ENCODE measurements at places on chromosomes 1 and 21.
A peak's percentile ranks its signal among the peaks of the same experiment; 100 is the strongest.

- DNase-seq = no peak
Observed at GRCh38 chr1:153723687-153724086, 4.2 kb upstream of the INTS3 start.

GRCh38 chr1:53536606-53537005 lies 77.4 kb downstream of the DMRTB1 start:
- DNase-seq = no peak

DNA sequence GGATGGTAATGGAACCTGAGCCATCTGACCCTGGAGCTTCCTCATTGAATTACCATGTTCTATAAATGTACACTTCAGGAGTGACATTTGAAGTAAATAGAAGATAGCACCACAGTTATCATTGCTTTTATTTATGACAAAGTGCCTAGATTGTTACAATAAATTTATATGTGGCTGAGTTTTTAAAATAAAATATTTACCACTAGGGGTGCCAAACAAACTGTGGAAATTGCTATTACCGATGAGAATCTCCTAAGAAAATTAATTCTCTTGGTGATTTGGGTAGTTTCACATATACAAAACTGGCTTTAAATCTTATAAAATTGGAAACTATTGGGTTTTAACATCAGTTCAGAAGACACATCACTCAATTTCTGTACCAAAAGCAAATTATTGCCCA lies 1.4 kb upstream of the TNR start:
- DNase-seq = no peak

DNA sequence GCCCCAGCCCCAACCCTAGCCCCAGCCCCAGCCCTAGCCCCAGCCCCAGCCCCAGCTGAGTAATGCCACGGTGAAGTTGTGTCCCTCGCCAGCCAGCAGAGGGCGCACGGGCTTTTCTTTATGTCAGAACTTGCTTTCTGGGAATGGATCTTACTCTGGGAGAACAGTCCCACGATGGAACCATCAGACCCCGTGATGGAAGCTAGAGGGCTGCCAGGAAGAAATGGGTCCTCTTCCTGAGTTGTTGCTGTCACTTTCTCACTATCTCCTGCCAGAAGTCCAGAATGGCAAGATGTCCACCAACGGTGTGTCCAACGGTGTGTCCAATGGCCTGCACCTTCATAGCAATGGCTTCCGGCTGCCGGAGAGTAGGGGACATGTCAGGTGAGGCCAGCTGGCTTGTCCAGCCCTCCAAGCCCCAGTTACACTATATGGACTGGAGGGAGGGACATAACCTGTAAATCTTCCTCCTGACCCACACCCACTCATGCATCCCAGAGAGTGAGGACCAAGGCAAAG lies 25.1 kb upstream of the TMEM222 start:
- peak; percentile 35 for DNase-seq

DNA sequence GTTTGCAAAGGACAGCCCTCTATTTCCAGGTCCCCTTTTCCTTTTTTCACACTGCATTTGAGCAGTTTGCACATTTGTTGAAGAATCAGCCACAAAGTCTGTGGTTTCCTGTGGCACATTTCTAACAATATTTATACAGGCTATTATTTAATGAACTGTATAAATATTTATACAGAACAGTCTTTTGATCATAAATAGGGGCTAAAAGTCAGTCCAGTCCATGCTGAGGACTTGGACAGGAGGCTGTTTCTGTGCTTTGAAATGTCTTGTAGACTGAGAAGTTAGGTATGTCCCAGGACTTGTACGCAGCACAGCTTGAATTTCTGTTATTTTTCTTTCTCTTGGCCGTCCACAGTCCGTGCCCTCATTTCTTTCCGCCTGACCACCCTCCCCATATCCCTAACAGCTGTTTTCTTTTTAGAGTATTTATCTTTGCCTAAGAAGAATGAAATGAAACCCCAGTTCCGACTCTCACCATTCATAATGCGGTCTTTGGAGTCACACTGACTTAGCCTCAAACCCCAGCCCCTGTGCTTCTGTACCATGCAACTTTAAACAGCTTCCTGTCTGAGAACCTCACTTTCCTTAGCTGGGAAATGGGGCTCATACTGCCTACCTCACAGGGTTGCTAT lies 19.7 kb downstream of the FGGY start:
- no peak for DNase-seq

DNA sequence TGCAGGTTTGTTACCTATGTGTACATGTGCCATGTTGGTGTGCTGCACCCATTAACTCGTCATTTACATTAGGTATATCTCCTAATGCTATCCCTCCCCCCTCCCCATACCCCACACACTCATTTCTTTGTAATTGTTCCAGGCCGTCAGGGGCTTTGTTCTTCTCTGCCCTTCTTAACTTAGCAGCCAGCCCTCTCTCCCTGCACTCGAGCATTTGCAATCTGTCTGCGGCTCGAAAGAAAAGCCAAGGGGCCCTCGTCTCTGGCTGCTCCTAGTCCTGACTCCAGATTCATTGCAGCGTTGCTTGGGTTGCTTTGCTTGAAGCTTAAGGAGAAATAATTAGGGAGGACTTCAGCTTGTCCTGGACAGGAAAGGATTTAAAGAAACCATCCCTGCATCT lies 85.7 kb downstream of the ATP1A1 start:
- DNase-seq = no peak

DNA sequence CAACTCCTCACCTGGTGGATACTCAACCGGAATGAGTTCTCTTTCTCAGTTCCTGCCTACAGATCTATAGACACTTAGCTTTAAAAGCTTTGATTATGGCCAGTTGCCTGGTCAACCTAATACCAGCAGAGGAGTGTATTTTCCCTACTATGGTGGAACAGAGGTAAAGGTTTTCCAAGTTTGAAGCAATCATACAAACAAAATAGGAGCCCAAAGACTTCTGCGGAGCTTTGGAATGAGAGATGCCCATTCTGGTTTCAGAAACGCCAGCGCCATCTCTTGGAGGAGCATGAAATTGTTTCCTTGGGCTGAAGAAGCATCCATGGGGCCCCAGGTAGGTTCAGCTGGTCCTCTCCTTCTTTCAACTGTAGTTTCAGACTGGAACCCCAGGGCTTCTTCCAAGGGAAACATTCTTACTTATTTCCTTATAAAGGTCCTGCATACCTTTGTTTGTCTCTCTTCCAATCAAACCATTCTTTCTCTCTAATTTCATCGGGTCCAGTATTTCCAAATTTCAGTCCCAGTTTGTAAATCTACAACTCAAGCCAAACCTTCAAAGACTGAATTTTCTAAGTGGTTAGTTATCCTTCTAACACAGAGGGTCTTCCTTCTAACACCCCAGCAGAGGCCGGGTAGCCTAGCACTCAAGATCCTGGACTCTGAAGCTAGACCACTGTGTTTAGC lies 95.9 kb downstream of the KCNJ15 start:
- no peak for DNase-seq

- no peak for DNase-seq
Observed at GRCh38 chr1:41343790-41344699, 17.2 kb upstream of the FOXO6 start.

- DNase-seq = no peak
Observed at GRCh38 chr1:66296370-66296769, 237.6 kb upstream of the SGIP1 start.

GRCh38 chr1:245169376-245169775 lies 14.6 kb downstream of the KIF26B start:
- no peak for DNase-seq

DNA sequence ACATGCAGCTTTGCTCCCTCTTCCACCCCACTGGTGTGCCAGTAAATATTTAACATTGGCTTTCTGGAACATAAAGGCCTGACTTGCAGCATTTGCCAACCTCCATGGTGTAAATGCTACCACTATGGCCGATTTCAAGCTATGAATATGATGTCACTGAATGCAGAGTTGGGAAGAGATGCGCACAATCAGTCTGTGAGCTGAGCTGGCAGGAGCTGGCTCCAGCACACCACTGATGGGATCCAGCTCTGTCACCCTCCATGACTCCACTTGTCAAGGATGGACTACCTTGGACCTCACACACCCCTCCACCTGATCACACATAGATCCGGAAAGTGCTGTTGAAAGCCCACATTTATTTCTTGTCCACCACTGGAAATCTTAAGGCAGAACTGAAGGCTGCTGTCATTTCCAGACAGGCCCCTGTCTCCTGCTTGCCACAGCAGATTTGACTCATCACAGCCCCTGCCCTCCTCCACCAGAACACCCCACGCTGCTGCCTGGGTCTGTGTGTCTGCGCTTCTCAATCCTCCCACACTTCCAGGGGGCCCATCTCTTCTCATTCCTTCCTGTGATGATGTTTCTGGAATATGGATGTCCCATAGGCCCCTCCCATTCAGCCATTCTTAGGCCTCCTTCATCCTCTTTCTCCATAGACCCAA lies 82.2 kb upstream of the BCAR3 start:
- no peak for DNase-seq

DNA sequence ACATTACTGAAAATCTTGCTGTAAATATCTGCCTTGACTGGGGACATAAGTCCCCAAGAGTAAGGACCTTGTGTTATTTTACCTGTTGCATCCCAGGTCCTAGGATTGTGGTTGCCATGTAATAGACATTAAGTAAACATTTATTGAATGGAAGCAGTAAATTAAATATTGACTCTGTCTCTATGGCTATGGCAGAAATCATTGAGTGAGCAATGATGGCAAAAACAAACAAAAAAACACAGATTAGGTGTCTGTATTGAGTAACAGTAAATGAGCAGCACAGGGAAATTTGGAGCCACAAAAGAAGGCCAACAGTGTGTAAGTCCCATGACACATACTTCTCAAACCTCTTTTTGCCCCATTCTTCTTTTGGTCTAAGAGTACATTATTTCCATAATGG lies 240.4 kb downstream of the NFIA start:
- no peak for DNase-seq

All from stimulated activated CD8-positive, alpha-beta memory T cell treated with anti-CD3 and anti-CD28 coated beads, Interleukin-4, amount 100 ng/mL, for 1 hour (primary cell).